ENCODE measurements at places on chromosomes 1 and 21.

DNA sequence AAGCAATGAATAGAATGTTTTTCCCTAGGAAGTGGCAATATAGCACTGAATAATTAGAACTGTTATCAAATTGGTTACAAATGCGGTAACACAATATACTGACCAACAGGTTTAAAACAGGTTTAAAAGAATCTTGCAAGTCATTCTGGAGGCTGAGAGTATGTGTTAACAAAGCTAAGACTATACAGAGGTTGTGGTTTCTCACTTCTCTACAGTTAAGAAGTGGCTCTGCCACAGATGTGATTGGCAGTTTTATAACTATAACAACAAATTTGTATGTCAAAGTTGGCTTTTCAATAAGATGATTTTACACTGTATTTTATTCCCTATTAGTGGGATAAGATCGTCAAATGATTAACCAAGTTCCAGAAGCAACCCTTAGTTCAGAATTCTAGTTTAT is 7.1 kb downstream of the ANGEL2 start:
- DNase-seq, result no peak

GRCh38 chr1:164360265-164360664 is 198.7 kb upstream of the PBX1 start:
- DNase-seq, result no peak

GRCh38 chr1:115710859-115711624 is 57.5 kb downstream of the CASQ2 start:
- DNase-seq, result no peak

- DNase-seq, result peak; percentile 8
Measured at GRCh38 chr1:85153149-85153891, 47.5 kb downstream of the SYDE2 start.

- no peak for DNase-seq
Measured at GRCh38 chr1:245751116-245751515, 596.3 kb downstream of the KIF26B start.

GRCh38 chr21:42427809-42428419 is 24.2 kb downstream of the UBASH3A start:
- no peak for DNase-seq

- DNase-seq, result no peak
Measured at GRCh38 chr1:64745986-64746940, 1.4 kb downstream of the RAVER2 start.

DNA sequence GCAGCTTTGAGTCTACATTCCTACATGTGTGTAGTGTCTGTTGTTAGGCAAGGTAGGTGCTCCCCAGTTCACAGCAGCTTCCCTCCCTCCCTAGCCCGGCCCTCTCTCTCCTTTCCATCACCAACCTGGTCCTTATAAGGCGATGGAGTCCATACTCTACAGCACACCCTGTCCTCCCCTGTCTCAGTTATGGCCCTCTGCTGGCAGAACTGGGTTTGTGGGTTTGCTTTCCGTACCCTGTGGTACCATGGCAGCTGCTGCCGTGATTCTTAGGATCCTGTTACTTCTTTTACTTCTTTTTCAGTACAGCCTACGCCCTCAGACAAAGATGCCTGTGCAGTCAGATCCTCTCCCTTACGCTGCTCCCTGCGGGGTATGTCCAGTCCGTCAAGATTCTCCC is 31.7 kb downstream of the AK5 start:
- DNase-seq, result peak; percentile 1
